ENCODE measurements at places on chromosomes 11 and 22.

DNA sequence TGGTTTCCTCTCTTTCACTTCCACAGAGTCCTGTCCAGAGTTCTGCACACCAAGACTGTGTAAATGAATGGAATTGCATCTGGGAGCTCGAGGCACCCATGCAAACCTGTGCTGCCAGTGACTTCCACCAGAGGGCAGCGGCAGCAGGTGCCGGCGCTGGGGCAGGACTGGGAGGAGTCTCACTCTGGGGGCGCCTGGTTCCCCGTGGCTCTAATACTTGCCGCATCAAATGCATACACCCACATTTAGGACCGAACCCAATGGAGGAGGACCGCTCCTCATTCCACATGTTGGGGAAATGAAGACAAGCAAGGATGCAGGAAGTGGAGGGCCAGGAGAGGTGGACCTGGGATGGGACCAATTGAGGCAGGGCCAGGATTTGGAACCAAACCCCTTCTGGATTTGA lies 1.1 kb upstream of the CD6 start:
- DNase-seq = peak; percentile 68

DNA sequence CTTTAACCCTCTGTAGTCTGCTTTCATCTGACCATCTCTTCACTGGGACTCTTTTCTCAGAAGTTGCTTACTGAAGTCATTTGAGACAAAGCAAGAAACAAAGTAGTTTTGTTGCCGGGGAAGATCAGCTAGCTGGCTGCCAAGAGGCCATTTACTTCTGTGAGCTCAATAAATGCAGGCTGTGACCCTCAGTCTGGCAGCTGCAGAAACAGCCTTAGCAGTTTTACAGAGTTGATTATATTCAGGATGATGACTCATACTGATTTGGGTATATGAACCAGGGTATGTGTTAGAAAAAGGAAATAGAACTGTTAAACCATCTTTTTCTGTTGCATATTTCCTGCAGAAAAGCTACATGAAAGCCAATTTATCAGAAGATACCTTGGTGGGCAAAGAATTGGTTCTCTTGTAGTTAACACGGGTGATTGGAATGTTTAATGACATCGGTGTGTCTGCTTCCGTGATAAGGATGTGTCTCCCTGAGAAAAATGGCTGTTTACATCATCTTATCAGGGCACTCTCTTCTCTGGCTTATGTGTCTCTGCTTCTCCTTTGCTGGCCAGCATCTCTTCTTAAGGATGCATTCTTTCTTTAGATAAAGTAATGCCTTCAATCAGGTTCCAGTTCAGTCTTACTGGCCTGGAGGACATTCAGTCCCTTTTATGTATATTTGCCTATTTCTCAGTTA lies 18.5 kb downstream of the FIBIN start:
- peak; percentile 26 for DNase-seq

GRCh38 chr11:76661306-76661751 lies 9.2 kb downstream of the LRRC32 start:
- no peak for DNase-seq

DNA sequence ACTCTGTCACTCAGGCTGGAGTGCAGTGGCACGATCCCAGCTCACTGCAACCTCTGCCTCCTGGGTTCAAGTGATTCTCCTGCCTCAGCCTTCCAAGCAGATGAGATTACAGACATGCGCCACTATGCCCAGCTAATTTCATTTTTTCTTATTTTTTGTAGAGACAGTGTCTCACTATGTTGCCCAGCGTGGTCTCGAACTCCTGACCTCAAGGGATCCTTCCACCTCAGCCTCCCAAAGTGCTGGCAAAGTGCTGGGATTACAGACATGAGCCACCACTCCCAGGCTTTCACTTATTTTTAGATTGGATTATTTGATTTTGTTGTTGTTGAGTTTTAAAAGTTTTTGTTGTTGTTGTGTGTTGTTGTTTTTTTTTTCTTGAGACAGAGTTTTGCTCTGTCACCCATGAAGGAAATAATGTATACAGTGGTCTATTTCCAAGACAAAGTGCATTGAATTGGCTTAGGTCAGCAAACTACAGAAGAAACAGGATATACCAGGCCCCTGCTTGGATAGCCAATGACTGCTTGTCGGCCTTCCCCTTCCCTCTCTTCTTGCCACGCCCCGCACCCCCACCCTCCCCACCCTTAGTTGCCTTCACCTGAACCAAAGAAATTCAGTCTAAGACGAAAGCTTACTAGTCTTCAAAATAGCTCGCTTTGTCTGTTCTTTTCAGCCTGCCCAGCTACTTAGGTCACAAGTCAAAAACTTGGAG lies 91.8 kb upstream of the CLDN5 start:
- no peak for DNase-seq

- DNase-seq = peak; percentile 74
Observed at GRCh38 chr22:36510966-36511881, 4.4 kb upstream of the FOXRED2 start.

- no peak for DNase-seq
Observed at GRCh38 chr22:21665047-21665851, 563 bp upstream of the PPIL2 start.

DNA sequence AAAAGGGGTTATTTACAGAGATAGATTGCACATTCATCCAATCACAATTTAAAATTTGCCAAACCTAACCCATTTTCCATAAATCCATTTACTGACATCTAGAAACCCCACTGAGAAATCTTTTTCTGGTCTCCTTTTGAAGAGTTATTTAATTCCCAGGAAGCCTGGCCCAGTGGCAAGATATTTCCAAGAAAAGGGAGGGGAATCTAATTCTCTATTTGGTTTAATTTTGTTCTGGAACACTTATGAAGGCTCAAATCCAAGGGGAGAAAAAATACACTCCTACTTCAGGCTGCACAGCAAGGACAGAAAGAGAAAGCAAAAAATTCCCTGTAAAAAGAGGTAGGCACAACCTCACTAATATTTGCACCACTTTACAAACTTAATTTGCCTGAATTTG lies 88.2 kb upstream of the LDLRAD3 start:
- DNase-seq = no peak

Measured in neural progenitor cell (in vitro differentiated cells).